ENCODE measurements at places on chromosomes 1 and 21. TPM values are rescaled to one million over a fixed set of nuclear protein-coding genes. Genes with fewer than 3 reads are reported as not detected.
A peak's percentile ranks its signal among the peaks of the same experiment; 100 is the strongest.

DNA sequence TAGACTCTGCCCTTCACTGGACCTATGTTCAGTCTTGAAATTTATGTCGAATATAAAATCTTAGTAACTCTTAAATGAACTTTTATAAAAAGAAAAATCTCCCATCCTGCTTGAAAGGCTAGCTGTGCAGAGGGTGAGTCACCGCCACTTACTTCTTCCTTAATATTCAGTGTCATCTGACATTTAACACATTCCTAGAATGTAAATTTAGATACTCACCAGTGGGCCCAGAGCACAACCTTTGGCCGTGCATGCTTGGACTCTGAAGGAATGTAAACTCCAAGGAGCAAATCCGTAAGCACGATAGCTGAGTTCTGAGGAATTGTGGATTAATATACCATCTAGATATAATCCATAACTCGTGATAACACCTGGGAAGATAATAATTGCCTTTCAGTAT, 403.3 kb downstream of the KCTD3 start:
- no peak for DNase-seq

- peak; percentile 32 for DNase-seq
These were observed 351 bp downstream of the MIXL1 start for GRCh38 chr1:226223786-226224244.

GRCh38 chr1:18938008-18938706, 18.3 kb downstream of the IFFO2 start:
- DNase-seq: no peak

DNA sequence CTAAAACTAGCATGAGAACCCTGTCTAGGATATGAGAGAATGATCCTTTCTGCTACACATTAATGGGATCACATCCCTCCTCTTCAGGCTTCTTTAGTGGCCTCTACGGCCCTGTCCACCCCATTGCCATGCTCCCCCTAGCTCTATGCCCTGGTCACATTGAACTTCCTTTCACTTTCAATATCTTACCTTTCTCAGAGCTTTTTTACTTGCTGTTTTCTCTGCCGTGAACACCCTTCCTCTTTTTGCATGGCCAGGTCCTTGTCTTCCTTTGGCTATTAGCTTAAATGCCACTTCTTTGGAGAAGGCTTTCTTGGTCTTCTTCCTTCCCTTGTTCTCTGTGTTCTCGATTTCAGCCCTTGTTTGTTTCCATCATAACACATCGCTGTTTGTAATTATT, 97.4 kb downstream of the GIPC2 start:
- no peak for DNase-seq

DNA sequence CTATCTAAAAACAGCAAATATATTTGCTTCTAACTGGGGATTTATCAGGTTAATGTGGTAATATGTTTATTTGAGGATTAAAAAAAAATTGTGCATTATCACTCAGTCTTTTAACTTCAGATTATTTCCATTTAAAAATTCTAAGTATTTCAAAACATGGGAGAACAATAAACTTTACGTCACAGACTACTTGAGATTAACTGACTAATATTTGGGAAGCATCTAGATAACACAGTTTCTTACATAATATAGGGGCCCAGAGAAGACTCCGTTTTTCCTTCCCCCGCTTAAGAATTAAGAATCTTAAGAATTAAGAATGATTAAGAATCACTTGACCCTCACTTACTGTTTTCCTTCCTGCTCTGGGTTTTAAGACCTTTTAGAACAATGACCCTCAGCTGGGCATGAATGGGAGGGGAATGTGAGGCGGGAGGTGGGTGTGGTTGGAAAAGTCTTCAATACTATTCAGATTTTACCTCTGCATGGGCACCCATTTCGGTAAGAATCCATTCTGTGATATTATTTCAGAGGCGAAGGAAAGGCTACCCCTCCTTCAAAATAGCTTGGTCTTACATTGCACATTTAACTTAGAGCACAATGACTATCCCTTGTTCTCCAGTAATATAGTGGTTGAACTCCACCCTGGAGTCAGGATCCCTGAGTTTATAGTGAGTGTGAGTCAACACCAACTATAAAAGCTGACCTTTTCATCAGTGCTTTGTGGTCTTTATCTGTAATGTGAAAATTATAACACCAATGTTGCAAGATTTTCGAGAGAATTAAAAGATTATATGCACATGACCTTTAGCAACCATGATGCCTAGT, 821.3 kb downstream of the USP25 start:
- no peak for DNase-seq

GRCh38 chr1:44945967-44946366, 40.4 kb downstream of the EIF2B3 start:
- peak; percentile 60 for DNase-seq

DNA sequence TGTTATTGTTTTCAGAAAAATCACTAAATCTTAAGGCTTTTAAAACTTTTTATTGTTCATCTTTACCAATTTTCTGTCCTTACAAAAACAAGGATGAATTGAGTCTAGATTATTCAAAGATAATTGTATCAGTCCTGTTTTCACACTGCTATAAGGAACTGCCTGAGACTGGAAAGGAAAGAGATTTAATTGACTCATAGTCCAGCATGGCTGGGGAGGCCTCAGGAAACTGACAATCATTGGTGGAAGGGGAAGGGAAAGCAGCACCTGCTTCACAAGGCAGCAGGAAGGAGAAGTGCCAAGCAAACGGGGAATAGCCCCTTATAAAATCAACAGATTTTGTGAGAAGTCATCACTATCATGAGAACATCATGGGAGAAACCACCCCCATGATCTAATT, 455.6 kb upstream of the ZP4 start:
- DNase-seq: no peak

DNA sequence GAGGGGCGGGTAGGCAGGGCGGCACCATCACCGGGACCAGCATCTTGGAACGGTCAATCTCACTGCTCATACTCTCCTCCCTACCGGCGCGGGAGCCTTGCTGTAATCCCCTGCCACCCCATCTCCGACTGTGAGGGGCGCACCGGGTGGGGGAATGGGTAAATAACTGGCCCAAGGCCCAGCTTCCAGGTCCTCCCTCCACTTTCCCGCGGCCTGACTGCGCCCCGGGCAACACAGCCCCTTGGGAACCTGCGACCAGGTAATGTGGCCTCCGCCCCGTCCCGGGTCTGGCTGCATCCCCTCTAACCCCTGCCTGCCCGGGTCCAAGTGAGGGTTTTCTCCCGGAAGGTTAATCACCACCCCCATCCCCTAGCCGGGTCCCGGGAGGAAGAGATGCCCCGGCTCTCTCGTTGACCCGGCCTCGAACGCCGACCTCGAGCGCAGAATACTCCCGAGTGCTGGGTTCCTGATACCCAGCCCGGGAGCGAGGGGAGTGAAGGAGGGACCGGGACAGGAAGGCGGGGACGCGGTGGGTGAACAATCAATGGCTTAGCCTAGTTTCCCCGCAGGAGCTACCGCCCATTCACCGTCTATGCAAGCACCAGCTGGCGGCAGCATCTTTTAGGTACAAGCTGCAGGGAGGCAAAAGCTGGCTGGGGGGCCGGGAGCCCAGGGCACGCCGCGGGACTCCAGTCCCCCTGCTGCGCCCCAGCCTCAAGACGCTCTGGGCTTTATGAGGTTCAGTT, 5.9 kb upstream of the LHX9 start:
- no peak for DNase-seq

GRCh38 chr1:156073740-156074139, 8.5 kb downstream of the MEX3A start:
- peak; percentile 85 for DNase-seq

- no peak for DNase-seq
These were observed 14.0 kb downstream of the NRIP1 start for GRCh38 chr21:15050568-15051377.

DNA sequence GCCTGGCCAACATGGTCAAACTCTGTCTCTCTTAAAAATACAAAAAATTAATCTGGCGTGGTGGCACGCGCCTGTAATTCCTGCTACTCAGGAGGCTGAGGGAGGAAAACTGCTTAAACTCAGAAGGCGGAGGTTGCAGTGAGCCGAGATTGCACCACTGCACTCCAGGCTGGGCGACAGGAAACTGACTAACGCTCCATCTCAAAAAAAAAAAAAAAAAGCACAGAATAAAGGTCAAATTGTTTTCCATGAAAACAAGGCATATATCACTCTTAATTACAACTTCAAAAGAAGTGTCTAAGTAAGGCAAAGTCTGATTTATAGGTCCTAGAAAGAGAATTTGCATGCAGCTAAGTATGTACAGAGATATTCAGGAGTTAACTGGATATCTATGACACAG, 25.6 kb downstream of the EYA3 start:
- no peak for DNase-seq

DNA sequence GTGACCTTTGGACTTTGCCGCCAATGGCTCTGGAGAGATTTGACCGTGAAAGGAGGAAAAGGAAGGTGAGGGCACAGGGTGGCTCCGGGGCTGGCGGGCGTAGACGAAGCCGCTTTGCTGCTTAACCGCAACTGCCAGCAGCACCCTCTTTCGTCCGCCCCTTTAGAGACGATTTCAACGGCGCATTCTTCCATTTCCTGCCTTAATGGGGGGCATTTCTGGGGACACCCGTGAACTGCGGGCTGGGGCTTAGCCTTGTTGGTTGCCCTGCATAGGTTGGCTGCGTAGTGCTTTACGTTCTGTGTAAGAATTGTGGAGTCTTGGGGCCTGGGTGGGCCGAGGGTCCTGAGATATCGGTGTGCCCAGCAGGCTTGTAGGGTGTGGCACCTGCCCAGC, 6.7 kb upstream of the NPHP4 start:
- DNase-seq: no peak

- DNase-seq: peak; percentile 47
These were observed 30.5 kb downstream of the ZBTB8OS start for GRCh38 chr1:32619701-32620485.

DNA sequence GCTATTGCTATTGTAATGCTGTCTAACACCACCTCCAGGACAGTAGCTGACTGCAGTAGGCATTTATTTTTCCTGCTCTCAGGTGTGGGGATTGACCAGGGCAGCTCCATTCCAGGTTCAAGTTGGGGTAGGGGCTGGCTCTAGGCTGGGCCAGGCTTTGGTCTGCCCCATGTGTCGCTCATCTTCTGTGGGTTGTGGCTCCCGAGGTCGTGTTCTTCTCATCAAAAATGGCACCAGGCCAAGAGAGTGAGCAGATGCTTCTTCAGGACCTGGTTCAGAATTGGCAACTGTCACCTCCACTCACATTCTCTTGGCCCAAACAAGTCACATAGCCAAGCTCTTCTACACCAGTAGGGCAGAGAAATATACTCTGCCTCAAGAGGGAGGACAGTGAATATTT, 133.7 kb downstream of the PTPRU start:
- DNase-seq: no peak

- peak; percentile 53 for DNase-seq
These were observed 115.1 kb downstream of the SLC16A1 start for GRCh38 chr1:112840631-112841624.

GRCh38 chr1:178999061-178999460, 26.6 kb upstream of the FAM20B start:
- no peak for DNase-seq

The PTPRU gene
- polyA plus RNA-seq: 10.6 TPM

The FCGR3B gene
- polyA plus RNA-seq: 1.3 TPM

The ATF6 gene
- 14.2 TPM for polyA plus RNA-seq

The C1orf94 gene
- 3.4 TPM for polyA plus RNA-seq

The TMCC2 gene
- polyA plus RNA-seq: 106 TPM

The POU3F1 gene
- polyA plus RNA-seq: 0.81 TPM

The ANGPTL1 gene
- 0.14 TPM for polyA plus RNA-seq

The EVA1C gene
- 14.1 TPM for polyA plus RNA-seq
